ENCODE measurements at places on chromosomes 1 and 21.

DNA sequence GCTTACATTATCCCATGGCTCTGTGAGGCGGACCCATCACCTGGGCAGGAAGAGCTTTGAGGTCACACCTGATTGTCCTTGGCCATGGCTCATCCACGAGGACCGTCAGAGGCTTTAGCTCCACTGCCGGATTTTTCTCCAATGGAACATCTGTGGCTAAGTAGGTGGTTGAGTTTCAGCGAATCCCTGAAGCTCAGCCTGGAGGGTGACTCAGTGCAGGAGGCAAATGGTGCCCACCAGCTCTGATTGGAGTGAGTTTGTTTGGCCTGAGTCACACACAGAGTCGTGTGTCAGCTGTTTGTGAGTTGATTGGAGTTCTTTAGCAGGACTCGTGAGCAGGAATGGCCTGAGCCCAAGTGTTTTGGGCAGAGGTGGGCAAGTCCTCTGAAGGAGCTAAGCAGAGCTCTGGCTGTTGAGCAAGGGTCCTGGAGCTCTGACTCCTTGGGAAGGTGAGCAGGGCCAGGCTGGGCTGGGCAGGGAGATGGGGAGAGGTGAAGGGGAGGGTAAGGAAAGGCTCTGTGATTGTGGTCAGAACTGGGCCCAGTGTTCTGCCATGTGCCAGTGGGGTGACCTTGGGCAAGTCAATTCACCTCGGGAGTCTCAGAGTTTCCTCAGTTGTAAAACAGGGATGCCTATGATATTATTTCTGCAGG, 2.0 kb downstream of the SLC6A17 start:
- DNase-seq = no peak

DNA sequence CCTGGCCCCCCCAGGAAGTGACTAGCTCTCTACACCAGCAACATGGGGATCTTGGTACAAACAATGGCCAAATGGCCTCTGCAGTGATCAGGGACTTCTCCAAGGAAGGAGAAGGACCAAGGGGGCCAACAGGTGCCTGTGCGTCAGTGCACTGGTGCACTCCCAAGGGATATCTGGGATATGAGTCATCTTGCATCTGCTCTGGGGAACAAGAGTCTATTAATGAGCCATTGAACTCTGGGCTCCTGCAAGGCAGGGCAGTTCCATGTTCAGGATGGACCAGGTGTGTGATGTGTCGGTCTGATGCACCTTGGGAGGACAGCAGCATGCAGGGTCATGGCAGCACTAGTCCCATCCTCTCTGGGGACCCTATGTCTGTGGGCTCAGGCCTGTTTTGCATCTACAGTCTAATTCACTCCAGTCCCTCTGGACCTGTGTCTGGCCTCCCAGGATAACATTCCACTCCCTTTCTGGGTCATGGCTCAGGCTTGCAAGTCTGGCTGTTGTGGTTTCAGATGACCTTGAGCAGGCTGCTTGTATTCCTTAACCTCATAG, 125.3 kb downstream of the TRABD2B start:
- no peak for DNase-seq

DNA sequence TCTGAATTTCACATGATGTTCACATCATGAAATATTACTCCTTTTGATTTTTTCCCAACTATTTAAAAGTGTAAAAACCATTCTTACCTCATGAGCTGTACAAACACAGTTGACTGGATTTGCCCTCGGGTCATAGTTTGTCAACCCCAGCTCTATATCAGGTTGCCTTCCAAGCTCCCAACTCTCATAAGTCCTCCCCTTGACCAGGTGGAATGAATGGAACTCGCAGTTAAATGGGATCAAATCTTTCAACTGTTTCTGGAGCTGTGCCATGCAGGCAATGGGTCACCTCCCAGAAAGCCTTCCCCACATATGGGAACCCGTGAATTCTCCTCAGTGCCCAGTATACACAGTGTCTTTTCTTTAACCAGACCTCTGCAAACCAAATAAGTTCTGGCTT, 169.8 kb upstream of the FOXD3 start:
- no peak for DNase-seq

DNA sequence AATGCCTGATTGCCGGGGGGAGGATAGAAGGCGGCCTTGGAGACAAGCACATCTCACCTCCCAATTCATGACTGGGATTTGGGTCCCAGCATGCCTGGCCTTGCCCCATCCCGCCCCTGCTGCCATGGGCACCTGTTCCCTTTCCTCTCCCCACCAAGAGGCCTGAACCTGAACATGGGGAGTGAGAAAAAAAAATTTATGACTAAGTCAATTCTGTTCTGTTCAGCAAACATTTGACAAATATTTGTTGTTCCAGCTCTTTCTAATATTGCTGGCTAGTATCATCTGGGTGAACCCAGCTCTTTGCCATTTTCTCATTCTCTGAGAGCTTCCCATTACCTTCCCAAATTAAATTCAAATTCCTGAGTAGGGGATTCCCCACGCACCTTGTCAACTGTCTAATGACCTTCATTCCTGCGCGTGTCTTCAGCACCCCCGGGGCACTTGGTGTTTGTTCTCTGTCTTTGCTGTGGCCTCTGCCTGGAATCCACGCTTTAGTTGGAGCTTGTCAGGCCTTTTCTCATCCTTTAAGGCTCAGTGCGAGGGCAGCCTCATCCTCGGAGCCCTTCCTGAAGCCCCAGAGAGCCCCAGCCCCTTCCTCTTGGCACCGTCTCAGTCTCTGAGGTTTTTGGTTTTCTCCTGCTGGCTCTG, 42.8 kb downstream of the ARHGEF10L start:
- DNase-seq = no peak
